ENCODE measurements at places on chromosomes 12 and 14.

DNA sequence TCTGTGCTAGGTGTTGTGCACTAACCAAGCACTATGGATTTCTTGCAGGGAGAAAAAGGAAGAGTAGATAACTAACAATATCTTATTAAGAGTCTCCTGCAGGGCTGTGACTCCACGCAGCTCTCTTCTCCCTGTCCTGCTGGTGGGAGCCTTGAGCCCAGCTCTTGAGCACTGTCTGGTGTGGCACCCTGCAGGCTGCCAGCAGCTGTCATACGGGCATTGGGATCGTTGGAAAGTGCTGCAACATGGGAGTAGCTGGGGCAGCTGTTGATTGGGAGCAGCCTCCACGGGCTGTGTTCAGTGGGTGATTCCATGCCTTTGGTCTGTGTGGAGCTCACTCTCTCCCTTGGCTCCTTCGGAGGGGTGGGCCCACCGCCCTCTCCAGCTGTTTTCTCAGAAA, 125.3 kb downstream of the FBXL14 start:
- DNase-seq, result no peak

GRCh38 chr12:16349131-16349460, 1.7 kb downstream of the MGST1 start:
- DNase-seq, result no peak

- no peak for DNase-seq
Observed at GRCh38 chr12:96473394-96474093, 15.8 kb upstream of the CFAP54 start.

- no peak for DNase-seq
Observed at GRCh38 chr14:32984241-32984930, 45.7 kb downstream of the NPAS3 start.

GRCh38 chr14:89613260-89614008, 196.4 kb upstream of the FOXN3 start:
- peak; percentile 64 for DNase-seq

DNA sequence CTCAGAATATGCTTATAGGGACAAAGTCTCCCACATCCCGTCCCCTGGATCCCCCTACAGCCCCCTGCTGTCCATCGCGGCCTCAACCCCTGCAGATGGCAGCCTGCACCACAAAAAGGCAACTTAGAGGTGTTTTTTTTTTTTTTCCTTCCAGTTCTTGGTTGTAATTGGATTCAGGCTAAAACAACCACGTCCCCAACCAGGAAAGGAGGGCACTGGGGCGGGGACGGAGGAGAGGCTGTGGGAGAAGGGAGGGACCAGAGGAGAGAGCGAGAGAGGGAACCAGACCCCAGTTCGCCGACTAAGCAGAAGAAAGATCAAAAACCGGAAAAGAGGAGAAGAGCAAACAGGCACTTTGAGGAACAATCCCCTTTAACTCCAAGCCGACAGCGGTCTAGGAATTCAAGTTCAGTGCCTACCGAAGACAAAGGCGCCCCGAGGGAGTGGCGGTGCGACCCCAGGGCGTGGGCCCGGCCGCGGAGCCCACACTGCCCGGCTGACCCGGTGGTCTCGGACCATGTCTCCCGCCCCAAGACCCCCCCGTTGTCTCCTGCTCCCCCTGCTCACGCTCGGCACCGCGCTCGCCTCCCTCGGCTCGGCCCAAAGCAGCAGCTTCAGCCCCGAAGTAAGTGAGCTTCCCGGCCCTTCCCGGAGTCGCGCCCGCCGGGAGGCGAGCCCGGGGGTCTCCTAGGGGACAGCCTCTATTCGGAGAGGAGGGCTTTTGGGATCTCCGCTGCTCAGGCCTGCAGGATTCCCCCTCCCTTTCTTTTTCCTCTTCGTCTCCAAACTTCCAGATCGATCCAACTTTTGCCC, at the start of gene MMP14:
Gene MMP14, plus strand, starts transcription at position 285 of the 813 bp plus-strand sequence. Its CDS starts 233 bp downstream, at position 518.
- DNase-seq, result no peak
